ENCODE measurements at places on chromosomes 12 and 14. TPM values are rescaled to one million over a fixed set of nuclear protein-coding genes. Genes with fewer than 3 reads are reported as not detected.

GRCh38 chr12:53105712-53106439 lies 2.6 kb downstream of the SOAT2 start:
- H3K27me3 ChIP-seq = peaks cover 13% of the 10 kb centered on the region
- H3K27ac ChIP-seq = no peak overlapping the region
- no peak overlapping the region for H3K4me3 ChIP-seq
- DNase-seq = no peak
- H3K36me3 ChIP-seq = no peaks in the 10 kb centered on the region

The RNU6-8 gene
- not detected for total RNA-seq

- DNase-seq = no peak
- H3K4me3 ChIP-seq = no peak overlapping the region
- H3K4me1 ChIP-seq = no peaks in the 10 kb centered on the region
- peaks cover 7% of the 10 kb centered on the region for H3K36me3 ChIP-seq
- peaks cover 2% of the 10 kb centered on the region for H3K27me3 ChIP-seq
- H3K27ac ChIP-seq = no peak overlapping the region
Measured at GRCh38 chr12:94553130-94553519, 93.5 kb upstream of the CEP83 start.

DNA sequence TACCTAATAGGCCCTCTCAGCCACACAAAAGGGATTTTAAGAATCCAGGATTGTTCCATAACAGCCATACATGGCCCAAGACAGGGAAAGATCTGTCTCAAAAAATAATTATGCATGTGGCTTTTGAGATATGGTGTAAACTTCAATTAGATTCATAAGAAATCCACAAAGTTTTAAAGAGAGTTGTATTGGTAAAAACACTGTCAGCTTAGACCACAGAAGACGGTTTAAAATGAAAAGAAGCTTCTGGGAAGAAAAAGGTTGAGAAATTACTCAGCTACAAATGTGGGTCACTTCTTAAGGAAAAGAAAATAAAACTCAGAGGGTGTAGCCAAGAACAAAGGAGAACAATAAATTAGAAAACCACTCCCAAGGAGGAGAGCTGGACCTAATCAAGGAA lies 191.4 kb downstream of the KIF26A start:
- H3K27ac ChIP-seq = no peak overlapping the region
- H3K27me3 ChIP-seq = peaks cover 5% of the 10 kb centered on the region
- H3K4me3 ChIP-seq = no peak overlapping the region
- DNase-seq = no peak
- H3K4me1 ChIP-seq = no peaks in the 10 kb centered on the region

- peaks cover 22% of the 10 kb centered on the region for H3K36me3 ChIP-seq
- no peak for DNase-seq
- 0 out of 2 replicates have a peak overlapping the region, but pooled peaks have one; percentile 1 for H3K27ac ChIP-seq
- no peak overlapping the region for H3K4me3 ChIP-seq
- no peaks in the 10 kb centered on the region for H3K27me3 ChIP-seq
Measured at GRCh38 chr14:69079188-69079742, 73.7 kb downstream of the DCAF5 start.

The KLHDC1 gene
- not detected for total RNA-seq

DNA sequence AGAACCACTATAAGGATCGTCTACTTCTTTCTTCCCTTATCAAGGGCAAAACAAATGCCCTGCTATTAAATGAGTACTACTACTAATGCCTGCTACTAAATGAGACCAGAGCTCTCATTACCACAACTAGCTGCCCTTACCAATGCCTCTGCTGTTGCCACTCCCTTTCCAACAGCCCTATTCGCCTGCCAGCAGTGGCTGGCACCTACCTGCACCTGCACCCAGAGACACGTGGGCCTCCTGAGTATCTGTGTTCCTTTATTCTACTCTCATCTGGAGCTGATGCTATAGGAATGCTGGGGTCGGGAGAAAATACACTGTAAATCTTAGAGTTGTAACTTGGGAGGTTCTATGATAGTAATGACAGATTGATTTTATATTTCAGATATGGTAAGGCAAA lies 174.7 kb downstream of the SLC2A13 start:
- no peaks in the 10 kb centered on the region for H3K4me1 ChIP-seq
- no peak for DNase-seq

The TMX1 gene
- 42.6 TPM for total RNA-seq

DNA sequence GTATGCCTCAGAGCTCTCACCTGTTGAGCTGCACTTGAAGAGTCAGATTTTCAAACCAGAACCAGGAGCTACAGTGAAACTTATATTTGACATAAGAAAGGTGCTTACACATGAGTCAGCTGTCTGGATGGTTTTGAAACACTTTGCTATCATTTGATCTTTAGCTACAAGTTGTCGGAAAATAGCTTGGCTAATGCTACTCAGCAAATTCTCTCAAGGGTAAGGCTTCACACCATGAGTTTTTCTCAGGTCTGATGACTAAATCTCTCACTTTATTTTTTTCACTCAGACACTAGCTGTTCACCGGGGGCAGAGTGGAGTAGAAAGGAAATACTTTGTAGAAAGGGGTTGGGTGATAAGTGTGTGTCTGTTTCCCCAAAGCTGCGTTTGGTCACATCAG lies 171.8 kb downstream of the FLRT2 start:
- no peak overlapping the region for H3K27ac ChIP-seq
- H3K4me1 ChIP-seq = peaks cover 3% of the 10 kb centered on the region
- no peaks in the 10 kb centered on the region for H3K36me3 ChIP-seq
- DNase-seq = no peak

GRCh38 chr12:49296836-49297694 lies 2.1 kb downstream of the PRPH start:
- no peaks in the 10 kb centered on the region for H3K36me3 ChIP-seq
- peaks cover 89% of the 10 kb centered on the region for H3K27me3 ChIP-seq
- peak; percentile 80 for DNase-seq
- peaks cover 29% of the 10 kb centered on the region for H3K4me1 ChIP-seq
- no peak overlapping the region for H3K27ac ChIP-seq

The TMPRSS12 gene
- not detected for total RNA-seq

DNA sequence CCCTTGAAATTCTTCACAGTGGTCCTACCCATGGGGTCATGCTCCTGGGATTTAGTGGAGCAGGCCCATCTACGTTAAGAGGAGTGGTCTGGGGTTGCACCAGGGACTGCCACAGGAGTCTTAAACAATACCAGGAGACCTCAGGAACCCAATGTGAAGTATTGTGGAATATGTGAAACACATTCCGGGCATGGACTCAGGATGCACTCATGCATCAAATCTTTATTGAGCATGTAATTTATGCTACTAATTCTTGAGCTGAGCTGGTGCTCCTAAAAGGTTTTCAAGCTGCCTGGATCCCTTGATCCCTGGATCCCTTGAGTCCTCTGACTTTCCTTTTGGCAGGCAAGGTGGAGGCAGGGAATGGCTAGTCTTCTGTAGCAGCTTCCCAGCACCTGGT lies 8.8 kb downstream of the SERPINA10 start:
- no peaks in the 10 kb centered on the region for H3K36me3 ChIP-seq
- H3K4me1 ChIP-seq = no peaks in the 10 kb centered on the region
- no peak overlapping the region for H3K4me3 ChIP-seq
- no peaks in the 10 kb centered on the region for H3K27me3 ChIP-seq
- H3K27ac ChIP-seq = no peak overlapping the region

DNA sequence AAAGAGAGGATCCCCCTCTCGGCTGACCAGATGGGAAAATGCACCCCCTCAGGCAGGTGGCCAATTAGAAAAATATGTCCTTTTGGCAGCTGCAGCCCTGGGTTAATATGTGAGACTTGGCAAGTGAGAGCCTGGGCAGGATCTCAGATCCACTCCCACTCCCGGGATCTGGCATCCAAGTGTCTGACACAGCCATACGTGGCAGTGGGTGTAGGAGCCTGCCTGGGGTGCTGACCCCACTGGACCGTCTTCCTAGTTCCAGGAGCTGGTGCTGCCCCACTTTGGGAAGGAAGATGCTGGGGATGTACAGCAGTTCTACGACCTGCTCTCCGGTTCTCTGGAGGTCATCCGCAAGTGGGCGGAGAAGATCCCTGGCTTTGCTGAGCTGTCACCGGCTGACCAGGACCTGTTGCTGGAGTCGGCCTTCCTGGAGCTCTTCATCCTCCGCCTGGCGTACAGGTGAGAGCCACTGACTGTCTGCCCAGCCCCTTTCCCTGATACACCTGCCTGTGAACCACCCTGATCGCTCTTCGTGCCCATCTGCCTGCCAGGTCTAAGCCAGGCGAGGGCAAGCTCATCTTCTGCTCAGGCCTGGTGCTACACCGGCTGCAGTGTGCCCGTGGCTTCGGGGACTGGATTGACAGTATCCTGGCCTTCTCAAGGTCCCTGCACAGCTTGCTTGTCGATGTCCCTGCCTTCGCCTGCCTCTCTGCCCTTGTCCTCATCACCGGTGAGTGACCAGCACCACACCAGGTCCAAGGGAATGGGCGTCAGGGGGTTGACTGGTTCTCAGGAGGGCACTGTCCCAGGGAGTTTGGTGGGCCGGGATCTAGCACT lies 5.8 kb downstream of the NR4A1 start:
- peaks cover 6% of the 10 kb centered on the region for H3K27me3 ChIP-seq
- no peak for DNase-seq
- H3K4me3 ChIP-seq = no peak overlapping the region
- H3K27ac ChIP-seq = no peak overlapping the region
- H3K4me1 ChIP-seq = peaks cover 7% of the 10 kb centered on the region

- no peak for DNase-seq
- H3K4me1 ChIP-seq = peaks cover 15% of the 10 kb centered on the region
- H3K27me3 ChIP-seq = no peaks in the 10 kb centered on the region
- peak overlapping the region; percentile 90 for H3K27ac ChIP-seq
- H3K4me3 ChIP-seq = no peak overlapping the region
Measured at GRCh38 chr12:124797321-124797720, 66.3 kb downstream of the SCARB1 start.

DNA sequence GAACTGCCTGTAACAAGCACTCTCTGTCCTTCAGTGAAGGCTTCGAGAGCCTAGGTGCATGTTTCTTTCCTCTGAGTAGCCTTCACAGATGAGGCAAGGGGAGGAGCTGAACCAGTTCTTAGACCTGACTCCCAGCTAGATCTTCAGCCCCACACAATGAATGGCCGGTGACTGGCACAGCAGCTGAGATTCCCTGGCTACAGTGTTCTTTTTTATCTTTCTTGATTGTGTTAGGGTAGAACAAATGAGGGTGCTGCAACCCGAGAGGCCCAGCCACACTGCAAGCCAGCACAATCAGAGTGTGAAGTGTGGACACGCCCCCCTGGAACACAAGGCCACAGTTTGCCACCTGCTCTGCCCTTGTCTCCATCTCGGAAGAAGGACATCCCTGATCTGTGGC lies 19.1 kb upstream of the COL2A1 start:
- no peak overlapping the region for H3K27ac ChIP-seq
- H3K27me3 ChIP-seq = peaks cover 100% of the 10 kb centered on the region
- H3K36me3 ChIP-seq = no peaks in the 10 kb centered on the region
- peak overlapping the region; percentile 33 for H3K4me3 ChIP-seq

The SERPINA4 gene
- not detected for total RNA-seq

DNA sequence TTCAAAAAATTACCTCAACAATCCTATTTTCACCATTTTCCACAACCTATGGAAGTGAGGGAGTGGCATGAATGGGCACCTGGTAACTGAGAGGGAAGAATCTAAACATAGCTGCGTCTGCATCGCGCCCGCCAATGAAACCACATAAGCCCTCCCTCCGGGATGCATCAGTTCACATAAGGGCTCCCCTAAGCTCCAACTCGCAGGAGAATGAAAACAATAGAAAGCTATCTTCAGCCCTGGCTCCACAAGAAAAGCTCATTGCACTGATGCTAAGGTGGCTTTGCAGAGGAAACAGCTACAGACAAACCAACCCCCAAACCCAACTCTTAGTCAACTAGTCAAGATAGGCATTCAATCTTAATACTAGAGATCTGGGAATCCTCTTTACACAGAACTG lies 173.3 kb downstream of the FOXN3 start:
- no peaks in the 10 kb centered on the region for H3K27me3 ChIP-seq
- no peak overlapping the region for H3K4me3 ChIP-seq
- peaks cover 86% of the 10 kb centered on the region for H3K4me1 ChIP-seq
- H3K27ac ChIP-seq = peak overlapping the region; percentile 82
- DNase-seq = no peak
- peaks cover 9% of the 10 kb centered on the region for H3K36me3 ChIP-seq

The BICDL1 gene
- 23.1 TPM for total RNA-seq

- DNase-seq = no peak
- H3K4me1 ChIP-seq = peaks cover 6% of the 10 kb centered on the region
- H3K27me3 ChIP-seq = peaks cover 10% of the 10 kb centered on the region
Measured at GRCh38 chr12:130008241-130008640, 104.4 kb upstream of the TMEM132D start.

DNA sequence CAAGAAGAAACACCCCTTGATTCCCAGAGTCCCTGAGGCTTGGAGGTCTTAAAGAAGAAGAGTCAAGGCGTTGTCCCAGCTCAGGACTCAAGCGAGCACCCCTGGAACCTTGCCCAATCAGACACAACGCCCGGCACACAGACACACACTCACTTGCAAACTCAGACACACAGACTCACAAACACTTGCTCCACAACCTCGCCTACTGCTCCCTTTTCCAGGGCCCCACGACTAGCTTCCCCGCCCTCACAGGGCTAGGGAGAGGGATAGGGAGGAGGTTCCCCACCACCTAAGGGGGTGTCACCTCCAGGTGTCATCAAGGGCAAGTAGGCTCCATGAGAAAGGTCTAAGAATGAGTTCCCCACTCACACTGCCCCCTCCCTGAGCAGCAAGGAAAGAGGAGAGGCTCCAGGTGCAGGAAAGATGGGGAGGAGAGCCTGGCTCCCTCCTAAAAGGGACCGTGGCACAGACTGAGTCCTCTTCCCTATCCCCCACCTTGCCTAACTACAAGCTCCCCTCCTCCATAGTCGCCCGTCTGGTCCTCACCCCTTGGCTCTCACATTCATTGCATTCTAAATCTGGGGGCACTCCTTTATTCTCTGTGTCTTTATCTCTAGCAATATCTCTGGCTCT lies 717 bp downstream of the WNT10B start:
- H3K27ac ChIP-seq = no peak overlapping the region
- DNase-seq = no peak
- no peaks in the 10 kb centered on the region for H3K36me3 ChIP-seq
- H3K4me1 ChIP-seq = peaks cover 47% of the 10 kb centered on the region
- H3K27me3 ChIP-seq = peaks cover 97% of the 10 kb centered on the region
- peak overlapping the region; percentile 86 for H3K4me3 ChIP-seq

The LIN7A gene
- total RNA-seq = 8.6 TPM

DNA sequence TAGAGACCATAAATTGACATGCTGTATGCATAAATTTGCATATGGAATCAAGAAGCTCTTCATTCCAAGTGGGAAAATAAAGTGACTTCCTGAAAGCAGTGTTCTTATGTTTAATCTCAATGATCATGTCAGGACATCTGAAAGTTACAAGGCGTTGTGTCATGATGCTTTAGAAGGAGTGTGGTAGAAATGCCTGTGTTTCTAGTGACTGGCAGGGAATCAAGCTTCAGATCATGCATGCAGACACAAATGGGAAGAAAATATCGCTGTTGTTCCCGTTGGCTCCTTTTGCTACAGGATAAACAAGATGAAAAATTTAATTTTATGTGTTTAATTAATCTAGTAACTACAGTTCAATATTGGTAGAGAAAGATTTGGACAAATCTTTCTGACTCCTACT lies 298.1 kb upstream of the SYT1 start:
- peaks cover 10% of the 10 kb centered on the region for H3K4me1 ChIP-seq
- no peak overlapping the region for H3K27ac ChIP-seq
- H3K27me3 ChIP-seq = peaks cover 13% of the 10 kb centered on the region
- H3K36me3 ChIP-seq = no peaks in the 10 kb centered on the region
- H3K4me3 ChIP-seq = no peak overlapping the region

The BDKRB2 gene
- 0.18 TPM for total RNA-seq

The TPPP2 gene
- total RNA-seq = not detected

The KLRC1 gene
- total RNA-seq = not detected

The HCAR1 gene
- total RNA-seq = not detected

The SLC7A8 gene
- total RNA-seq = 200 TPM

GRCh38 chr12:101967506-101967905 lies 90.1 kb downstream of the DRAM1 start:
- H3K36me3 ChIP-seq = no peaks in the 10 kb centered on the region
- no peak for DNase-seq
- no peak overlapping the region for H3K4me3 ChIP-seq

The HNRNPC gene
- total RNA-seq = 1,062 TPM

GRCh38 chr14:60775296-60775695 lies 40.7 kb downstream of the MNAT1 start:
- no peak for DNase-seq
- no peaks in the 10 kb centered on the region for H3K36me3 ChIP-seq
- H3K4me3 ChIP-seq = no peak overlapping the region
